Right ventricle myocardium superior (tissue), 1 donor: ENCODE measurements at places on chromosomes 5 and 9.

DNA sequence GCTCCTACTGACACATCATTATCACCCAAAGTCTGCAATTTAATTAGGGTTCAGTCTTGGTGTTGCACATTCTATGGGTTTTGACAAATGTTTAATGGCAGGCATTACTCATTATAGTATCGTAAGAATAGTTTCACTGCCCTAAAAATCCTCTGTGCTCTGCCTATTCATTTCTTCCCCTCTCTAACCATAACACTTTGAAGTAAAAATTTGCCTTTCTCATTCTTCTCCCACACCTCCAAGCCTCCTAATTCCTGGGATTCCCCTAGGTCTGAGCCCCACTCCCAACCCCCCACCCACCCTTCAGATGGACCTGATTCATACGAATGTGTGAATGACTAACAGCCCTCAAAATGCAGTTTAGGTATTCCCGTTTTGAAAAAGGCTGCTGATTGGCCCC, 18.4 kb downstream of the ENC1 start:
- no peak for DNase-seq

GRCh38 chr5:117461403-117461802, 886.8 kb upstream of the SEMA6A start:
- DNase-seq = no peak

DNA sequence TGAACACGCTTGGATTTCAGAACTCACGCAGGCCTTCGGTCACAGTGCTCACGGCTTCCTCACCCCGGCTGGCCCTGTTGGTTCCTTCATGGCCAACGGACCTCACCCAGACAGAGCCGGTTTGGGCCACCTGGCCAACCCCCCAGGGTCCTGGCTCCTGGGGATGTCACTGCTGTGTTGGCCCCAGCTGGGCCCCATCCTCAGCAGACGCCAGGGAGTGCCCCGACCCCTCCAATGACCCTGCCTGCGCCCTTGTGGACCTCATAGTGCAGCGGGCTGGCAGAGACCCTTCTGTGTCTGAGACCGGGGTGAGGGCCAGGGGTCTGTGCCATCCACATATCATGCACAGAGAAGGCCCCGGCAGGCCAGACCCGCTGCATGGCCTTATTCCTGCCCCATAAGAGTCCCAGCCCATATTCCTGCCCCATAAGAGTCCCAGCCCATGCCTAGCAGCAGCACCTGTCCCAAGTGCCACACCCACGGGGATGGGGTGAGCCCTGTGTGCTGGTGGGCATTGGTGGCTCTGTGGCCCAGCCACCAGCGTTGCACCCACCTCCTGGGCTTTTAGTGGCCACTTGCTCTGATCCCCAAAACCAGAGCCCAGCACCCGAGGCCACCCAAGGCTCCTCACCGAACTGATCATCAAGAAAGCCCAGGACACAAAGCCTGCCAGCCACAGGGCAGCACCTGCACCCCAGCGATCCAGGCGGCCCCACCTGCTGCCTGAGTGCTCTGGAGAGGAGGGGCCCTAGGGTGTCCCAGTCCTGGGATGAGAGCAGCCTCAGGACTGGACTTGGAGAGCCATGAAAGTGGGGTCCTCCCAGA, 1.3 kb upstream of the LPCAT1 start:
- DNase-seq = peak; percentile 43

DNA sequence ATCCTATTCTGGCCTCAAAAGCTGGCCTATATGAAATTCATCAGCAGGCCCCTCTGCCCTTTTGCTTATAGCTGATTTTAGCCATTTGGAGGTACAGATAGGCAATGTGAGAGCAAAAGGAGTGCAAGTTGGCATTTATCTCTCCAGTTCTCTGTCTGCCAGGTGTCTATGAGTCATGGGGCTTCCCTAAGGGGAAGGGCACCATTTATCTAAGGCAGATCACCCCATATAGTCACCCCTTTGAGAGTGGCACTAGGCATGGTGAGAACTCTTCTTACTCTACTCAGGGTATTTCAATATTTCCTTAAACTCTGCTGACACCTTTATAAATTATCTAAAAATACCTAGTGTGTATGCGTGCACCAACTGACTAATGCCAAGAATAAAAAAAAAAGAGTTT, 314.7 kb upstream of the CDH6 start:
- no peak for DNase-seq

- no peak for DNase-seq
Observed at GRCh38 chr5:60809891-60810425, 34.1 kb downstream of the ELOVL7 start.

DNA sequence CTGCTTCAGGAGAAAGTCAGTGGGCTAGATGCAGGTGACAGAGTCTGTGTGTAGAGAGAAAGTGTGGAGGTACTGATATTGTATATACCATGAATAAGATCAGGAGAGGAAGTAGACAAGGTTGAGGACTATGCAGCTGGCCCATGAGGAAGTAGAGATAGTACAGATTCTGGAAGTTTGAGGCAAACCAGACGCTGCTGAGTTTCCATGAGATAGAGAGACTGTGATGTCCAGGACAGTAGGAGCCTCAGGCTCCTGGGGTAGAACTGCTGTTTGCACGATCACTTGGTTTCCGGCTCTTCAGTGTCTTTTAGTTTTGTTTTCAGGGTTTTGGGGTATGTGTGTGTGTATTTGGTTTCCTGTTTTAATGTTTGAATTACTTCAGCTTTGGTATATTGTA, 13.6 kb downstream of the OTULINL start:
- no peak for DNase-seq

DNA sequence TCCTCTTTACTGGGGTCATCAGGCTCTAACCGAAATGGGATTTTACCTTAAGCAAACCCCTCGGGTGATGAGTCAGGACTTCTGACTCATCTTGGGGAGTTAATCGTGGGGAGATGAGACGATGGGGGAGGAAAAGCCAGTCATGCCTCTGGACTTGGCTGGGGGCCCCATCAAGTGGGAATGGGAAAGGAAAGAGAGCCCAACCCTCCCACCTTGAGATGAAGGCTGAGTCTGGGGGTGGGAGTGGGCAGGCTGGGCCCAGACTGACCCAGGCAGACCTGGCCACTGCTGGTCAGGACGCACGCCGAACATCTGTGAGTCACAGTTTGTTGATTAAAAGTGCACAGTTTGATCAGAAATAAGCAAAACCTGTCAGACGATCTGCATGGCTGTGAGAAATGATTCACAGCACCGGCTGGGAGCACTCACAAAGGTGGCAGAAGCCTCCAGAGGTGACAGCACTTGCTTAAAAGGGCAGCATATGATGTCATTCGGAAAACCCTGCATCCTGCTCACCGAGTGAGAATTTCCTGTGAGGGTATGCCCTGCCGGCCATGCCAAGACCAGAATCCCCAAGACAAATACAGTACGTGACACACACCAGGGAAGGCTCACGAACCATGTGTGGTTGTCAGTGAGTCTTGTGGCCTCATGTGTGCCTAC, 50.0 kb upstream of the SLC25A51 start:
- no peak for DNase-seq

- no peak for DNase-seq
Observed at GRCh38 chr5:124457101-124457500, 289.3 kb downstream of the ZNF608 start.

DNA sequence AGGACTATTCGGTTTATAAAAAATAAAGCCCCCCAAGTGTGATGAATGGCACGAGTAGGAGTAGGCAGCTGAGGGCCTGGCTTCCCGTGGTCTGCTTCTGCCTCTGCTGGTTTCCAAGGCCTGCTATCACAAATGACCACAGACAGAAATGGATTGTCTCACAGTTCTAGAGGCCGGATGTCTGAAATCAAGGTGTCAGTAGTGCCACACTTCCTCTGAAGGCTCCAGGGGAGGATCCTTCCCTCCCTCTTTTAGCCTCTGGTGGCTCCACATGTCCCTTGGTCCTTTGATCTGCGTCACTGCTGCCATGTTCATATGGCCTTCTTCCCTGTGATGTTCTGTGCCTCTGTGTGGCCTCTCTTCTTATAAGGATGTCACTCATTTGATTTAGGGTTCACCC, 15.1 kb downstream of the PRKACG start:
- no peak for DNase-seq

- DNase-seq = peak; percentile 40
Observed at GRCh38 chr9:125428060-125428901, 166.7 kb downstream of the GAPVD1 start.

DNA sequence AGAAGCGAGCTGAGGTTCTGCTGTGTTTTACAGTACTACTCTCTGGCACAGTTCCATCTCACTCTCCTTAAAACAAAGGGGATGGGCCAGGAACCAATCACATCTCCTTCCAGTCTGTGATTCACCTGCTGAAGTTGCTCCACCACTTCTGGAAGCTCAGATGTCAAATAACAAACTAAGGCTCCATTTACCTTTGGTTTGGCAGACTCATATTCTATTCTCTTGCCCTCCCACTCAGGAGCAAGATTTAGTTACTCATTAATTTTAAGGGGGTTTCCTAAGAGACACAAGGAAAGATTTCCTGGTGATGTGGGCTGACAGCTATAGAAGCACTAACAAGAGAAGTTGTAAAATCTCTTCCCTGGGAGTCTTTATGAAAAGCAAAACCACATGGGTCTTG, 37.8 kb upstream of the KIF2A start:
- no peak for DNase-seq

- DNase-seq = no peak
Observed at GRCh38 chr9:131809941-131810344, 70.1 kb upstream of the RAPGEF1 start.

DNA sequence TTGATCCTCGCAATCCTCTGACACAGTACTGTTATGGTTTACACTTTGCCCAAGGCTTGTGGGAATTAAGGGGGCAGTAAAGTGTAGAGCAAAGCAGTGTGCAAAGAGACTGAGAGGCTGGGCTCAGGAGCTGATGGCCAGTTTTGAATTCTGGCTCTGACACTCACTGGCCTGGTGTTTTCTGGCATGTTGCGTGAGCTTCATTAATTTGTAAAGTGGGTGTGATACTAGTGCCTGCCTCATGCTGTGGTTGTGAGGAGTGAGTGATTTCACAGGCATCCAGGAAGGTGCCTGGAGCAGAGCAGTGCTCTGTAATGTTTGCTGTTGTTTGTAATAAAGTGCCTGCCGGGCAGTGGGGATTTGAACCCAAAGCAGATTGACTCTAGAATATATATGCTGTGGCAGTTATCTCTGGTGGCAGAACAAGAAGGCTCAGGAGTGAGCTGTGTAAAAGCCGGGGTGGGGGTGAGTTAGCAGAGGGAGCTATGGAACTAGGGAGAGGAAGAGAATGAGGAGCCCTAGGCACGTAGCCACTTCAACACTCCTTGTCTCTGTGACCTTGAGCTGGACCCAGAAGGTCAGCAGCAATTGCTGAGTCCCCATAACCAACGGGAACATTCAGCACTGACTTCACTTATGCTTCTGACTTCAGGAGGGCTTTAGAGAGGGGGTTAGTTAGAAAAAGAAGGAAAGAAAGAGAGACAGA, 108.5 kb downstream of the DOCK2 start:
- DNase-seq = no peak

DNA sequence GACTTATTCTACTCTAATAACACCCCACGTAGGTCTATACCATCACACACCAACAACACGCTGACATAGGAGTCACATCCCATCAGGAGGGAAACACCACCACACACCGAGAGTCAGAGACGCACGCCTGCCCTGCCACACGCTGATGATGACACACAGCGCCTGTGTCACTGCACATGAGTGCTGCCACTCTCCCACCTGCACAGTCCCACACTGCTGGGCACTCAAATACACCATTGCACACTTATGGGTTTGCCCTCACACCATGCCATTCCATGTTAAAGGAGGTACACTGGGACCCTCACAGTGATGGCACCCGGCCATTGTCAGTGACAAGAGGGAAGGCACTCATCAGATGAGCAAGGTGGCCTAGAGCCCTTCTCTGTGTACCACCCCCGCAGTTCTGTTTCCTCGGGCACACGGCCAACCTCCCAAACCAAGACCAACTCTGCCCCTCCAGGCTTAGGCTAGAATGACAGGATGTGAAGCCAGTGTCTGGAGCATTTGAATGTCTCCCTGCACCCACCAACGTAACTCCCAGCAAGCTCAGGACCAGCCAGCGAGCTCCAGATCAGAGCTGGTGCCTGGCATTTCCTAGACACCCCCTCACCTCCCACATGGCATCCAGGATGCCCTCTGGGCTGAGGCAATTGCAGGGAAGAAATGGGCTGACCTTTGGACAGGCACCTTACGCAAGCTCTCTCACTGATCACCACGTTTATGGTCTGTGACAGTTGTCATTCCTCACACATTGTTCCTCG, 3.6 kb upstream of the CPLX2 start:
- no peak for DNase-seq

GRCh38 chr9:87371795-87372355, 125.8 kb upstream of the DAPK1 start:
- DNase-seq = no peak

- no peak for DNase-seq
Observed at GRCh38 chr5:37662789-37663485, 176.9 kb downstream of the GDNF start.

GRCh38 chr5:96439477-96440184, 6.6 kb upstream of the PCSK1 start:
- DNase-seq = no peak

GRCh38 chr5:119302916-119303897, 52.6 kb upstream of the TNFAIP8 start:
- DNase-seq = no peak

- no peak for DNase-seq
Observed at GRCh38 chr5:112117551-112117950, 301.5 kb downstream of the EPB41L4A start.

- DNase-seq = no peak
Observed at GRCh38 chr9:2012347-2012746, 2.8 kb upstream of the SMARCA2 start.

- DNase-seq = no peak
Observed at GRCh38 chr9:13556656-13557055, 277.2 kb upstream of the MPDZ start.

GRCh38 chr5:159422361-159422760, 92.1 kb upstream of the IL12B start:
- DNase-seq = no peak

GRCh38 chr5:1050423-1051365, 42.1 kb downstream of the NKD2 start:
- peak; percentile 64 for DNase-seq

DNA sequence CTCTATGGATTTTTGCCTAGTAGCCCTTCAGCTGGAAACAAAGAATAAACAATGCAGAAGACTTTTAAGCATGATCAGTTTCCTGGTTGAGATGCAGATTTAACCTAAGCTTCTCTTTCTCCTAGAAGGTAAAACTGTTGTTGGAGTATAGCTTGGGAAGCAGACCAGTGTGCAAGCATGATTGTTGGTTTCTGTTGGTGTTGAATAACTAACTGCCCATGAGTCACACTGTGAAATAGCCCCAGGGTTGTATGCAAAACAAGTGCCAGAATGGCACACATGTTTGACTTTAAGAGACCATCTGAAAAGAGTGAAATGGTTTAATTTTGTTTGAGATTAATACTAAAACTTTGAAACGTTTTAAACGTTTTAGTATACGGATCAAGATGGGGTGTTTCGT, 227.1 kb downstream of the ARHGEF28 start:
- DNase-seq = no peak

DNA sequence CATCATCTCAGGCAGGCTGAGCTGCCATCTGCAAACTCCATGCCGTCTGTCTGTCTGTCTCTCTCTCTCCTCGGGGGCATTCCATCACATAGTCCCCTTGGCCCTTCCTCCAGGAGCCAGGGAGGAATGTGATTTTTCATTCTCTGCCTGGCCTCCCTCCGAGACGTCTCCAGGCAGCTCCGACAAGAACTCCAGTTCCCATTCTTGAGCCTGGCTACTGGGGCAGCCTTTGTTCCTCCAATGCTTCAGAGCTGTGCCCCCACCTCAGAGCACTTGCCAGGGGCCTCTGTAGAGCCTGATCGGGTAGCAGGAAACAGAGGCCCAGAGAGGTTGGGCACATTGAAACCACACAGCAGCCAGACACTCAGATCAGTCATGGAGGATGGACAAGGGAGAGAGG, 74.0 kb downstream of the COL27A1 start:
- peak; percentile 13 for DNase-seq
